Heart right ventricle (tissue), 16 donors: ENCODE measurements at places on chromosomes 12 and 14. TPM values are rescaled to one million over a fixed set of nuclear protein-coding genes. Genes with fewer than 3 reads are reported as not detected.
A peak's percentile ranks its signal among the peaks of the same experiment; 100 is the strongest.

DNA sequence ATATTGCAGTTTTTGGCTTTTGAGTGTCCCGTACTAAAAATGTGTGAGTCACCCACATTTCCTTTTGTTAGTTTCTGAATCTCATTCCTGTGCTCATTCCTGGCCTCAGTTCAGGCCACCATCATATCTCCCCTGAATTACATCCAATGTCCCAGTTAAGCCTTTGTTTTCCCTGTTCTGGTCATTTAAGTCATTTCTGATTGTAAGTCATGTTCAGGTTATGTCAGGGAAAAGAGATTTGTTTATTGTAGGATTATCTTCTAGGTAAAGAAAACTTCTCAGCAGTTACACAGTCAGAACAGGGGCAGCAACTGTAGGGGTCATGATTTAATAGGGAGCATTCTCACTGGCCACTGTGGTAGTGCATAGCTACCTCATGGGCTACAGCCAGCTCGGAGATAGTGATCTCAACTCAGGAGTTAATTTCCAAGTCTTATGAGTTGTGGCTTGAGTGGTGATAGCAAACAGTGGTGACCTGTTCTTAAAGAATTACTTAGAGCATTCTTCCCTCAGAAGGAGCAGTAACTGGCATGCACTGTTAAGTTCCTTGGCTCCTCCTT, 6.7 kb downstream of the DDX47 start:
- DNase-seq, result no peak

DNA sequence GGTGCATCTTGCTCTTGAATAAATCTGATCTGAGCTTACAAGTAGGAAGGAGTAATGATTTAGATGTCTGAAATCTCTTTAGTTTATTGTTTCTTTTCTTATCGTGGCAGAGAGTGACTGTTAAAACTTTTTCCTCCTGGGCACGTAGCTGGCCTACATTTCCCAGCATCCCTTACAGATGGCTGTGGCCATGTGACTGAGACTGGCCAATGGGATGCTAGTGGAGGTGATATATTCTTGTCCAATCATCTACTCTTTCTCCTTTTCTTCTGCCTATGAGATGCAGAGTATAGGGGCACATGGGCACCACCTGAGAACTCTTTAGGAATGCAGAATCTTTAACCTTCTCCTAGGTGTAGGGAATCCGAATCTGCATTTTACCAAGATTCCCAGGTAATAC, 237.3 kb downstream of the RGS6 start:
- DNase-seq, result no peak

- no peak for DNase-seq
Observed at GRCh38 chr14:30211326-30211725, 283.7 kb upstream of the PRKD1 start.

- DNase-seq, result no peak
Observed at GRCh38 chr12:103852498-103852997, 11.5 kb upstream of the NT5DC3 start.

- DNase-seq, result no peak
Observed at GRCh38 chr14:43778937-43779639, 728.0 kb downstream of the FSCB start.

- no peak for DNase-seq
Observed at GRCh38 chr12:114395233-114395632, 10.7 kb downstream of the TBX5 start.

DNA sequence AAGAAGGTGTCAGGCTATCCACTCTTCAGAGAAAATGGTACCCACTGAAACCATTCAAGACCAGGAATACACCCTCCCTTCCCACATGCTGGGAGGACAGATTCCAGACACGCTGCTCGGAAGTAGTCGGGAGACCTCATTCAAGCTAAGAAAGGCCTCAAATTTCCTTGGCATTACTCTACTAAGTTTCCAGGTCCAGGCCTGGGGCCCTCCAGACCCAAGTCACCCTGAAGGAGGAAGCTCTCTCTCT, 27.1 kb upstream of the RPLP0 start:
- DNase-seq, result no peak

GRCh38 chr12:38157274-38157932, 159.2 kb upstream of the ALG10B start:
- DNase-seq, result no peak

- no peak for DNase-seq
Observed at GRCh38 chr12:62582065-62582366, 115.4 kb downstream of the MON2 start.

DNA sequence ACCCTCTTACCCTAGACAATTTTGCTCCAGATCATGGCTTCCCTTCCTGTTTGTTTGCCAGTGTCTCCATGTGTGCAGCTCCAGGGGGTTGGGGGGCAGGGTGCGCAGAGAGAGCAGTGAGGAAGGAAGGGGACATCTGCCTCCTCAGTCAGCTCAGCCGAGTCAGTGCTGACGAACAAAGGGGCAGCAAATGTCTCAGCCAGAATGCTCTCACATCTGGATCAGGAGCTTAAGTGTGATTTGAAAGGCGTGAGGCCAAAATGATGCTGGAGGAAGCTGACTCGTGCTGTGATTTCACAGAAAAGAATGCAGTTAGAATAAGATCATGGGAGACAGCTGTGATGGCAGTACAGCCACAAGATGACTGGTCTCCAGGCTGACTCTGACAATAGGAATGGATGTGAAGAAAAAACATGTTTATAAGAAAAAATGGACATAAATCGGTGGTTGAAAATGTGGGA, 27.1 kb upstream of the CDK17 start:
- peak; percentile 51 for DNase-seq

- no peak for DNase-seq
Observed at GRCh38 chr12:613996-614395, 49.2 kb downstream of the NINJ2 start.

DNA sequence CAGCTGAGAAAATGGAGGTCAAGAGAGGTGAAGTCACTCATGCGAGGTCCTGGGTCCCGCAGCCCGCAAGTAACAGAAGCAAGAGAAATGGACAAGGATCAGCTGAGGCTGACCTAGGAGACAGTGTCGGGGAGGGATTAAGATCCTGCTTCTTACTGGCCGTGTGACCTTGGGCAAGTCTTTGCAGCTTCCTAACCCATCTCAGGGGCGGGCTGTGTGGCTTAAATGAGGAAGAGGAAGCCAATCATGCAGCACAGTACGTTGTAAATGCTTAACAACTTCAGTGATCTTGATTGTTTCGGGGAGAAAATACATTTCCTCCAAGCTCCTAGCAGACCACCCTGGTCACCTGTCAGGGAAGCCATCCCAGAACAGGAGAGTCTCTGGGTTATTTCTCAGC, 7.1 kb upstream of the PGF start:
- DNase-seq, result no peak

DNA sequence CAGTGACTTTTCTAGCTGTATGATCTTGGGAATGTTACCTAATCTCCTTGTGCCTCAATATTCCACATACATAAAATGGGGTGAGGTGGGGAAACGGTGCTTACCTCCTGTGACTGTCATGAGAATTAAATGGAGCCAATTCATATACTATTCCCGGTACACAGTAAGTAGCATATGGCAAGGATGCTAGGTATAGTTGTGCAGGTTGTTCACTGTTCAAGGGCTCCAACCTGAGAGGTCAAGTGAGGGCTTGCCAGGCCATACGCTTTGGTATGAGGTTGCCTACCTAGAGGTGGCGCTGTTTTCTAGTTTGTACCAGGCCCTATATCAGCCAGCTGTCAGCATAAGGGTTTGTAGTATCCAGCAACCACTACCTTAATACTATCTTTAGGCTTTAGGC, 3.6 kb upstream of the BATF start:
- no peak for DNase-seq

GRCh38 chr12:95312656-95313055, 95.0 kb downstream of the VEZT start:
- DNase-seq, result no peak

DNA sequence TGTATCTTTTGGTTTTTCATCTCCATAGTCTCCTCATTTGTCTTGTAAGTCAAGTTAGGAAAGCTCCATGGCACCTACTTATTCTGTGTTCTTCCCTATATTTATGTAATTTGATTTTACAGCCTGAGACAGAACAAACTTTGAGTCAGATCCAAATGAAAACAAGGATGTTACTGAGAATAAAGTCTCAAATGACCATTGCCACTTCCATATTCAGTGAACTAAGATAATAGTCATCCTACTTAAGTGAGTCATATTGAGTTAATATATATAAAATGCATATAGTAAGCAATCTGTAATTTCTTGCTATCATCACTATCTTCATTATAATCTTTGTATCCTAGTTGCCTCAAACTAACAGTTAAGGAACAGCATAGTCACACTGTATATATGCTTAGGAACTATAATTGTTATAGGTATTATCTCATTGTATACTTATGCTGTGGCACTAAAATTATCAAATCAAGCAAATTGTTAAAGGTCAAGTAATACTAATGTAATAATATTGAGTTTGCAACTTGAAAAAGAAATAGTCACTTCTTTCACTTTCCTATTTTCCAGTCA, 30.8 kb downstream of the TMTC3 start:
- DNase-seq, result no peak

GRCh38 chr12:55736780-55737580, 5.9 kb upstream of the GDF11 start:
- DNase-seq, result peak; percentile 70

DNA sequence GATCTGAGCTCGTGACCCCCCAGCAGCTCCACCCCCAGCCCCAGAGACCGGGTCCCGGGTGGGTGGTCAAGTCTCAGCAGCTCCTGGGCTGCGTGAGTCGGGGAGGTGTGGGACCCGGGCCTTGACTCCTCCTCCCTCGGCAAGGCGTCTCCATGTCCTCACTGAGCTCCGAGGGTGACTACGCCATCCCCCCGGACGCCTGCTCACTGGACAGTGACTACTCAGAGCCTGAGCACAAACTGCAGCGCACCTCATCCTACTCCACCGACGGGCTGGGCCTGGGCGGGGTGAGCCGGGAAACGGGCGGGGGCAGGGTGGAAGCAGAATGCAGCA, 28.1 kb downstream of the PIGH start:
- no peak for DNase-seq

- DNase-seq, result no peak
Observed at GRCh38 chr14:26078561-26078960, 519.3 kb downstream of the NOVA1 start.

- no peak for DNase-seq
Observed at GRCh38 chr14:89197623-89198022, 219.4 kb downstream of the FOXN3 start.

GRCh38 chr14:104989951-104990303, 4.3 kb downstream of the CLBA1 start:
- DNase-seq, result no peak

DNA sequence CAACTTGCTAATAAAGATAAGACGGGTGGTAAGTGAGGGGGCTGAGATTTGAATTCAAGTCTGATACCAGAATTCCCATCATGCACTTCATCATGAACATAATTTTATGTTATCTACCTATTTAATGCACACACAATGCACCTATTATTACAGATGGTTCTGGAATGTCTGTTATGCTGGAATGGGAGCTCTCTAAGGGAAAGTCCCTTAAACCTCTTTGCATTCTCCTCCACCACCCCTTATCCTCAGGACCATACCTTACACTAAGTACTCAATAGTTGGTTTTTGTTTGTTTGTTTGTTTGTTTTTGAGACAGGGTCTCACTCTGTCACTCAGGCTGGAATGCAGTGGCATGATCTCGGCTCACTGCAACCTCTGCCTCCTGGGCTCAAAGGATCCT, 7.0 kb upstream of the MSI1 start:
- no peak for DNase-seq

DNA sequence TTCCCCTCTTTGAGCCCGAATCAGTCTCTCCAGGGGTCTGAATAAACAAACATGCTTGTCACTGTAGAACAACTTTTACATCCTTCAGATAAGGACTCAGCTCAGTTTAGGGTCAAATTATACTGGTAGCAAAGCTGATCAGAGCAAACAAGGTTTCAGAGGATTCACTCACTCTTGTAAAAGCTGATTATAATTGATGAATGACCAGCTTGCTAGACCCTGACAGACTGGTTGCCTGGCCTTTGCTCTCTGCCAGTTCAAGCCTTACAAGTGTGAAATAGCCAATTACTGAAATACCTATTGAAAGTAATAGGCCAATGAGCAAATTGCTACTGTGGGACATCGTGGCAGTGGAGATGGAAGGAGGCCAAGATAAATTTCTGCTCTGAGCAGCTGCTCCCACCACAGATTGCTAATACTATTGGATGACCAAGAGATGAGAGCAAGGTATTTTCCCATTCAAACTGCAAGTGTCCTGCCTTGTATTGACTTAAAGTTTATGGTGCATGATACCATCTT, 177.6 kb downstream of the PDZRN4 start:
- no peak for DNase-seq

DNA sequence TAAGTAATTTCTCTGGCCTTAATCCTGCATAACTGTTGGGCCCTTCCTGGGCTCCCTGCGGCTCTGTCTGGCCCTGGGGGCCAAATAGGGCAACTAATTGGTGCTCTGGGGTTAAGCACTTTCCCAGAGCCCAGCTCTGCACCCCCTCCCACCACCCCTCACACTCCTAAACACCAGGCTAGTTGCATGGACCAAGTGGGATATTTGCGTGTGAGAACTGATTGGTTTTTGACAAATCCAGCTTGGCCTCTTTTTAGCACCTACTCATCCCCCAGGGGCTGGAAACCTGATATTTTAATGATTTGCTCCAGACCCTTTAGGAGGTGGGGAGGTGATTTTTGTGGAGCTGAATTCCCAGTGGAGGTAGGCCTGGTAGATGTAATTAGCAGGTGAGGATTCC, 91.9 kb downstream of the DICER1 start:
- no peak for DNase-seq

DNA sequence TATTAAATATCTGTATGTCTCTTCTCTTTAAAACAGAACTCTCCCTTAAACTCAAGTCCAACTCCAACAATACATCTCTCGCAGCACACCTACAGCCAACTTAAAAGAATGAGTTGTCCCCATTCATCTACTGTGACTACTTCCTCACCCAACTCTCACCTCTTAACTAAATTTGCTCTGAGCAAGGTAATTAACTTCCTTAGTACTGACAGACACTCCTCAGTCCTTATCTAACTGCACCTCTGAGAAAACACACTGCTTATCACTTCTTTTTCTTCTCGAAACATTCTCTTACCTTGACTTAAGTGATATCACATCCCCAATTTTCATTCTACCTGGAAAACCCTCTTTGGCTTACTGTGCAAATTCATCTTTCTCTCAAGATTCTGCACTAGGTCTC, 7.0 kb downstream of the ERGIC2 start:
- DNase-seq, result no peak

- DNase-seq, result no peak
Observed at GRCh38 chr12:122893208-122894153, 2.4 kb downstream of the VPS37B start.

ABCC9 gene
- polyA plus RNA-seq, result 8.7 TPM

APOF gene
- polyA plus RNA-seq, result not detected

PLBD1 gene
- 6.4 TPM for polyA plus RNA-seq

TNS2 gene
- polyA plus RNA-seq, result 364 TPM

TSHR gene
- polyA plus RNA-seq, result 0.04 TPM

HOXC4 gene
- not detected for polyA plus RNA-seq

TRMT61A gene
- polyA plus RNA-seq, result 8.6 TPM

OR4E2 gene
- polyA plus RNA-seq, result not detected

SPX gene
- polyA plus RNA-seq, result 11.2 TPM

NINJ2 gene
- 25.7 TPM for polyA plus RNA-seq

LALBA gene
- not detected for polyA plus RNA-seq

SIRT4 gene
- polyA plus RNA-seq, result 6.2 TPM

NOC4L gene
- polyA plus RNA-seq, result 22.2 TPM

HOTAIR gene
- not detected for polyA plus RNA-seq

LGR5 gene
- polyA plus RNA-seq, result 0.07 TPM

GALNT6 gene
- polyA plus RNA-seq, result 0.15 TPM

SERPINA3 gene
- 28.2 TPM for polyA plus RNA-seq

P2RX2 gene
- polyA plus RNA-seq, result not detected

NEDD8 gene
- 154 TPM for polyA plus RNA-seq
